Mucosa of descending colon (tissue), 3 donors: ENCODE measurements at places on chromosomes 11 and 22. TPM values are rescaled to one million over a fixed set of nuclear protein-coding genes. Genes with fewer than 3 reads are reported as not detected.

Gene PRCP
- total RNA-seq = 35.6 TPM

Gene MRGPRE
- total RNA-seq = not detected

Gene RIN1
- 12.7 TPM for total RNA-seq

DNA sequence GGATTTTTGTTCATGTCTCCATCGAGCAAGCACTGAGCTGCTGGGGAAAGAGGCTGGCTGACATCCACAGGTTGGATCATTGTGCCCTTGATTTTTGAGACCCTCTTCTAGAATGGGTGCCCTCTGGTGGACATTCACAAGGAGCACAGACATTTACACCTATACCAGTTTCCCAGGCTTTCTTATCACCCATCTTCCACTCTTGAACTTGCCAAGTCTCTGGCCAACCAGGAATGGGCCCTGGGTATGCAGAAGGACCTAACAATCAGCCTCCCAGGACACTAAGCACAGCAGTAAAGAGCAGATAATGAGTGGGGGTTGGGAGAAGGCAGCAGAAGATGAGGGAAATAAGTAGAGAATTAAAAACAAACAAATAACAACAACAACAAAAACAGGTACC is 5.7 kb upstream of the INTS4 start:
- DNase-seq = no peak

Gene TSGA10IP
- total RNA-seq = 0.19 TPM
